ENCODE measurements at places on chromosomes 7 and 10.

DNA sequence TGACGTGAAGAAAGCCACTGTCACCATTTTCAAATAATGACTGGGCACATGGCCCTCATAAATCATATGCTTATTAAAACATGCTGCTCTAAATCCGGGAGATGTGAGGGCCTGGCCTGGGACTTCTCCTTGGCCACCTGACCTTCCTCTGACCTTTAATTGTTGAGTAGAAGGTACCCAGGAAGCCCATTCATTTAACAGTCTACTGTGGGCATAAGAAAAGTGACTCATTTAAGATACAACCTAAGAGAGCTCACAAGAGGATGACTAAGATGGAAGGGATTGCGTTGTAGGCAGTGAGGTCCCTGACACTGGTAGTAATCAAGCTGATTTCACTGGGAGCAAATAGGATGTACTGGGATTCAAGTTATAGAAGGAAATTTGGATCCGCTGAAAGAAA lies 203.4 kb upstream of the GPR26 start:
- no peak for DNase-seq

GRCh38 chr7:99579956-99580777 lies 17.9 kb upstream of the TMEM225B start:
- peak; percentile 31 for DNase-seq

DNA sequence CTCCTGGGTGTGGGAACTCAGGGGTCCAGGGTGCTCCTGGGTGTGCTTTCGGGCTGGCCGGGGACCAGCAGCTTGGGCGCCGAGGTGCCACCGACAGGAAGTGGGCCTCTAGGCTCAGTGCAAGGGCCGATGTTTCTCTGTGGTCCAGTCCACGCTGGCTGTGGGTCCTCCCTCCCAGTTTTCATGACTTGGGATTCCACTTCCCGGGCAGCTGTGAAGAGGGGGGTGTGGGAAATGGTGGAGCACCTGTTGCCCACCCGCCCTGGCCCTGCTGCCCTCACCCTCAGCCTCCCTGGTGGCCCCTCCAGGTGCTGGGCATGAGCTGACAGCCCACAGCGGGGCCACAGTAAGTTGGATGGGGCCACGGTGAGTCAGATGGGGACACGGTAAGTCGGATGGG lies 58.5 kb downstream of the NKX6-2 start:
- DNase-seq, result no peak

DNA sequence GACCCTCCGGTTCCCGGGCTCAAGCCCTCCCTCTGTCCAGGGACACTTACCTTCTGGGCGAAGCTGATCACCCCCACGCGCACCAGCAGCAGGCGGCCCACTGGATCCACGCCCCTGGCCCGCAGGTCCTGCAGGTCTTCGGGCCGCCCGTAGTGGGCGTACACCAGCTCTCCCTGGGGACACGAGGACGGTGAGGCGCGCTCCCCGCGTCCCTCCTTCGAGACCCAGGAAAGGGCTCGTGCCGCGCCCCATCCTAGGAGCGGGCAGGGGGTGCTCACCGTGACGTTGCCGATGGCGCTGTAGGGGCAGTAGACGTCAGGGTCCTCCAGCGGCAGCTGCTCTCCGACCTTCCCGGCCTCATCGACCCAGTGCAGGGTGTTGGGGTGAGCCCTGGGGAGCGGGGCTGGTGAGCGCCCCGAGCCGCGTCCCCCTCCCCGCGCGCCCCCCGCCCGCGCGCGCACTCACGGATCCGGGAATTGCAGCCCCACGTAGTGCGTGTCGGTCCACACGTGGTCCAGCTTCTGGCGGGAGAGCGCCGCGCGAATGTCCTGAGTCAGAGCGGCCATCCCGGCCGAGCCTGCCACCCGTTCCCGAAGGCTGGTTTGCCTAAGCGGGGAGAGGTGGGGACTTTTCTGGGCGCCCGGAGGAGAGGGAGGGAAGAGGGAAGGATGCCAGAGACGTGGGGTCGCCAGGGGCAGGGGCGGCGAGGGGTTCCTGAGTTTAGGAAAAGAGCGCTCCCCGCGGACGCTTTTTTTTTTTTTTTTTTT lies 8.2 kb downstream of the TFR2 start:
- peak; percentile 24 for DNase-seq

GRCh38 chr10:69180525-69181204 lies 631 bp downstream of the SUPV3L1 start:
- peak; percentile 18 for DNase-seq

DNA sequence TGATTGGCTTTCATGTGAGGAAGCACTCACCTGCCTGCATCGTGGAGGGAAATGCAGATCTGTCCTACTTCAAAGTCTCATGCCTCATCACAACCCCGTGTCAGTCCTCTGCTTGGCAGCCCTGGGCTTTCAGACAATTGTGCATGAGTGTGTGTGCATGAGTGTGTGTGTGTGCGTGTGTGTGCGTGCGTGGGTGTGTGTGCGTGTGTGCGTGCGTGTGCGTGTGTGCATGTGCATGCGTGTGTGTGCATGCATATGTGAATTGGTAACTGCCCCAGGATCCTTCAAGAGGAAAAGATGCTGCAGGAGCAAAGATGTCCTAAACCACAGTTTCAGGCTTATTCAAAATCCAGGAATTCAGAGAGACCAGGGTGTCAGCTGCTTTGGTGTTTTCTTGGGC lies 71.3 kb downstream of the LANCL2 start:
- DNase-seq, result no peak

GRCh38 chr7:36958111-36958733 lies 233.9 kb upstream of the AOAH start:
- no peak for DNase-seq

DNA sequence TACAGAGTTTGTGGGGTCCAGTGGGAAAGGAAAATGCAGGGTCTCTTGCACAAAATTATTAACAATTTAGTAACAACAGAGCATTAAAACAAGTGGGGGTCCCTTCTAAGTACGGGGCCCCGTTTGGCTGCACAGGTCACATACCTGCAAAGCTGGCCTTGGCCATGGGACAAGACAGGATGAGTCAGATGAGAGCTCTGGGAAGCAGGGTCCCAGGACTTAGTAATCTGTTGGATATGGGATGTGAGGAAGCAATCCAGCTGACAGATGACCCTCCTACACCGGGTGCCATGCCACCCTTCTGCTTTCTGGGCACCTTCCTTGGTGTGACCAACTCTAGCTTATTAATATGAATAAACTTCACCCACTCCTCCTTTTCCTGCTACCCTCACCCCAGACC lies 3.2 kb upstream of the DUSP5 start:
- DNase-seq, result no peak

DNA sequence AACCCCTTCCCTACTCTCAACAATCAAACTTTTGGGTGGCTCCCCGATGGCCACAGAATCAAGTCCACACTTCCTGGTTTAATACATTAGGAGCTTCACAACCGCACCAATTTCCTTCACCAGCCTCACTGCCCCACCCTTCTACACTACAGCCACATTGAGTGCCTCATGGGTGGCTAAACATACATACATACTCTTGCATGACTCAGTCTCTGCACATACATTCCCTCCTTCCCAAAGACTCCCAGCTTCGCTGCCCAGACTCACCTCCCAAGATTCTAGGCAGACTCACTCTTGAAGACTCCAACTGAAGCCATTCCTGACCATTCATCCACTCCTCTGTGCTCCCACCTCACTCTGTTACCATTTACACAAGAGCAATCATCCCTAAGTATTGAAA lies 15.9 kb downstream of the VPS41 start:
- DNase-seq, result no peak

DNA sequence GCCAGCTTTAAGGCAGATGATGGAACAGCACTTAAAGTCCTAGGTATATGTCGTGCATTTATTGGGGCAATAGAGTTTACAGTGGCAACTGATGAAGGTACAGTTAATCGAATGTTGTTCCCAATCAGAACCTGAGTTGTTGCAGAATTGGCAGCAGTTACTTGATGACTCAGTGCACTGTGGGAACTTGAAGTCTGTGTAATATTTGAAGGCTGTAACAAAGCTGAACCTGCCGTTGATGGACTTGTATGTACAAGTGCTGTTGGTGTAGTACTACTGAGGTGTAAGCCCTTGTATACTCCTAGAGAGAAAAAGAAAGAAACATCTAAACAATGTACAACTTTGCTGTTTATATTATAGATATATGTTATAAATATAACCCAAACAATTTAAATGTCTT lies 75.3 kb downstream of the EPC1 start:
- DNase-seq, result peak; percentile 42

DNA sequence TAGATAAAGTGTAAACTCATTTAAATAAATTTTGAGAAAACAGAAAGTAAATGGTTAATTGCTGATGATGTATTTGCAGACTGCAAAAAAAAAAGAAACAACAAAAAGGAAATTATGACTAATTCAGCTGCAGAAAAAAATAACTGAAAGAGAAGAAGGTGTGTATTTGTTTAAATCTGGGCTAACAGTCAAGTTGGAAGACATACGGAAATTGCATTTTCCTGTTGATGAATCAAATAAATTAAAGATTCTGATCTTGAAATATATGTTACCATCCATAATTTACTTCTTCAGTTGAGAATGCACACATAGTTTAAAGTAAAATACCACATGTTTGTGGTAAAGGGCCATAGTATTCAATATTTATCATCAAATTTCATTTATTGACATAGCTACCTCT lies 19.3 kb upstream of the ING3 start:
- DNase-seq, result peak; percentile 38

DNA sequence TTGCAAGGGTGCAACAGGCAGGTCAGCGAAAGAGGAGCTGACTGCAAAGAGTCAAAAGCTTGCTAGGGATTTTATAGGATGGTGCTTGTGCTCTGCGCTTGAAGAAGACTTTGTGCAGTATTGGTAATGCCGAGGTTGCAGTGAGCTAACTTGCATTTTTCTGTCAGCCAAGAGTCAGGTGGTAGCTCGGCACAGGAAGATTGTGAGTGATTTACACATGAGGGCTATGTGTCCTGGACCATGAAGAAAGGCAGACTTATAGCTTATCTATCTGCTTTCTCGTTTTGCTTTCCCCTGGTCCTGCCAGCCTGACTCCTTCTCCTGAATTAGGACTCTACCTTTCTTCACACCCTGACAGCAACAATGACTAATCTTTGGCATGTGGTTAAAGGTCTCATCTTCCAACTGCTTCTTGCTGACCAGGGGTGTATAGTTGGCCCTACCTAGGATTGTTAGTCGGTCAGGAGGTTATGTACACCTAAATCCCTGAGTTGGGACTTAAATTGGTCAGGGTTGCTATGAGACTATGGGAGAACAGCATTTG lies 4.1 kb upstream of the SYPL1 start:
- no peak for DNase-seq

DNA sequence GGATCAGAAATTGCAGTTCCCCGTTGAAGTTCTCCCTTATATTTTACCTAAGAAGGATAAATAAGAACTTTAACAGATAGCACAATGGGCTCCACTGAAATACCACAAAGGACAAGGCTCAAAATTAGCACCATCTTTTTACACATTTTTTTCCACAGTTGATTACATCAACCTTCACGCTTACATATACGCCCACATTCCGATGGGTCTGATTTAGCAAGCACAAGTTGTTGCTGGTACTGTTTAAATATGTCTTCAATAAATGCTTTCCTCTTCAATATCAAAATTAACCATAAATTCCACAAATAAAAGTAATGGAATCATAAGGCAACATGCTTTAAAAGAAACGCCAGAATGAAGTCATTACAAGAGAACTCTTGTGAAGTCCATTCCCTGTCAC lies 79.5 kb downstream of the NEBL start:
- no peak for DNase-seq

DNA sequence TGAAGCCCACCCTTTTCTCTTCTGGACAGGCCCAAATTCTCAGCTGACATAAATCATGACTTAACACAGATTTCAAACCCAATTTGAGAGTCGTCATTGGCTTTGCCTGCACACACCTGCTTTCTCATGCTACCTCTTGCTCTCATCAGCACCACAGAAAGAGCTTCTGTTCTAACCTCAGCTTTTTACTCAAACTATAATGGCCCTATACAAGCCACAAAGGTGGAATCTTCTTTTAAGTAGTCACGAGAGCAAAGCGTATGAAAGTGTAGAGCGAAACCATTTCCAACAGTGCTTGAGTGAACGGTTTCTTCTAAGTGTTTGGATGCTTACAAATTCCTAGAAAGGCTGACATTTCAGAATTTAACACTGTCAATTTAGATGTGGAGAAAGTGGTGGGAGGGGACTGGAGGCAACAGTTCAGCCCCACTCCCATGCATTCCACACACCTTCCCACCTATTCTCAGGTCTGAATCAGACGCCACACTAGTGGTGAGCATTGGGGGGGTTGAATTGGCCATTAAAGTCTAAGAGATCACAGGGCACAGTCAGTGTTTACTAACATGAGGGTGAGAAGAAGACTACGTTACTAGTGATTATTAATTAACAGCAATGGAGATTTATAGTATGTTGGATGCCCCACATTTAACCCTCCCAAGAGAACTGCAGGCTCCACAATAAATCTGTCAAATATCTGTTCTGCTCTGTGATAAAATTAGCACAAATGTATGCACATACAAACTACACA lies 114.0 kb downstream of the PRKCQ start:
- no peak for DNase-seq

- DNase-seq, result no peak
Measured at GRCh38 chr7:18471476-18472160, 23.9 kb upstream of the HDAC9 start.

- no peak for DNase-seq
Measured at GRCh38 chr7:50509459-50509858, 55.7 kb downstream of the DDC start.

DNA sequence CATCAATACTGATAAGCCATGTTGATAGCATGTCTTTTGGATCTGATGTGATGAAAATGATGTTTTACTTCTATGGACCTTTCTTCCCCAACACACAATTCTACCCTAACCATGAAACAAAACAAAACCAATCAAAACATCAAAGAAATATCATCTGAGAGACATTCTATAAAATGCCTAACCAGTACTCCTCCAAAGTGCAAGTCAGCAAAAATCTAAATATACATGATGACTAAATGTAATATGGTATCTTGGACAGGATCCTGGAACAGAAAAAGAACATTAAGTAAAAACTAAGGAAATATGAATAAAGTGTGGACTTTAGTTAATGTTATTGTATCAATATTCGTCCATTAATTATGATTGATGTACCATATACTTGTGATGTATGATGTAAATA lies 625.1 kb downstream of the MAGI2 start:
- DNase-seq, result no peak

DNA sequence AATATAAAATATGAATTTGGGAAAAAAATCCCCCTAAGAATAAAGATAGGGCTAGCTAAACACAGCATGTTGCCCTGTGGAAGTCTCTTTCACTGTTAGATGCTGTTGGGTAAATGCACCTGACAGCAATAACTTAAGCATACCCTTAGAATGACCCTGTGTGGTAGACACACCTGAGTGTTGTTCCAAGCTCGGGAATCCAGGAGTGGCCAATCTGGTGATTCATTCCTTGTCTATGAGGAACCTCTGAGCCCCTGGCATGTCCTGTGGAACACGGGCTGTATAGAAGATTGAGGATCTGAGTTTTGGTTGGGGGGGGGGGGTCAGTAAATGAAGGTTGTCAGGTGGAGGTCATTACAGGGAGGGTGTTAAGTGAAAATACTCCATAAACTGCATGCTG lies 730.0 kb upstream of the IGFBP3 start:
- no peak for DNase-seq

DNA sequence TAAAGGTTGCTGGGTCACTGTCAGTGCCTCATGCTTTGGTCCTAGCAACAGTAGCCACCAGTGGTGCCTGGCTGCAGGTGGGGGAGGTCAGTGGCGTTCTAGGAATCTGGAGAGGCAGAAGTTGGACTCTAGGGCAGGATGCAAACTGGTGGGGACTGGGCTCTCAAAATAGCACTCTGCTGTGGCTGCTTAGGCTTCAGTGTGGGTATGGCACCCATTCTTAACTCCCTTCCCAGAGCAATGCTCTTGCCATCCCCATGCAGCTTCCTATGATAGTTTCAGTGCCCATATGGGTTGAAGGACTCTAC lies 330.8 kb downstream of the PCDH15 start:
- DNase-seq, result no peak

Data from fibroblast of pulmonary artery (primary cell).